NCI-H2081 (cell line): ENCODE measurements at places on chromosomes 7 and 10.

DNA sequence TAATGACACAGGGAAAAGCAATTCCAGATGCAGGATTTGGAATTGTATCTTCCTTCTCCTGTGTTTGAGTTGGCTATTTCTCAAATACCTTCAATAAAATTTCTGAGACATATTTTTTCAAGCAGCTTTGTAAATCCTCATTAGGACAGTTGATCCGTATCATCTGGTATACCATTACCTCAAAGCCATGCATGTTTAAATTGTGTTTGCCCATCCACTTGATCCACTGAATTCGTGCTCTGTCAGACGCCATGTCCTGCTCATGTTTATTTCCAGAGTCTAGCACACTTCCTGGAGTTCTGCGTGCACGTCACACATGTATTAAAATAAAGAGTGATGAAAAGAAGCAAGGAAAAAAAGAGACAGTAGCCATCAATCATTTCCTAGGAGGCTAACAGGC, 141.8 kb upstream of the CDC14C start:
- peak; percentile 87 for DNase-seq

- peak; percentile 98 for DNase-seq
Measured at GRCh38 chr7:149854611-149855360, 16.6 kb downstream of the ZNF862 start.

GRCh38 chr10:43111101-43111500, 27.1 kb upstream of the CSGALNACT2 start:
- no peak for DNase-seq

GRCh38 chr7:24378871-24379616, 95.1 kb downstream of the NPY start:
- no peak for DNase-seq

DNA sequence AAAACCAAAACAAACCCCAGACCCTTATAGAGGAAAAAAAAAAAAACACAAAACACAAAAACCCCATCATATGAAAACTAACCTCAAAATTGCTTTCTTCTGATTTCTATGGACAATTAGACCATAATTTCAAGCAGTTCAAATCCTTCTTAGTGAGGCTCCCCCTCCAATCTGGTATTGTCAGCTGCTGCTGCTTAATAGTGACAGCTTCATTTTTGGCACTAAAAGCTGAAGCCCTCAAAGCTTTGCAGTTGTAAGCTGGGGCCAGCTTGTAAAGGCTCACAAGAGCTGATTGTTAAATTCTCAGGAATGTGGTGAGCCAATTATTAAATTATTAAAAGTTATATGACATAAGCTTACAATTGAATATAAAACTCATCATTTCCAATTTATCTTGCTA, 21.9 kb downstream of the ATXN7L1 start:
- DNase-seq, result no peak

DNA sequence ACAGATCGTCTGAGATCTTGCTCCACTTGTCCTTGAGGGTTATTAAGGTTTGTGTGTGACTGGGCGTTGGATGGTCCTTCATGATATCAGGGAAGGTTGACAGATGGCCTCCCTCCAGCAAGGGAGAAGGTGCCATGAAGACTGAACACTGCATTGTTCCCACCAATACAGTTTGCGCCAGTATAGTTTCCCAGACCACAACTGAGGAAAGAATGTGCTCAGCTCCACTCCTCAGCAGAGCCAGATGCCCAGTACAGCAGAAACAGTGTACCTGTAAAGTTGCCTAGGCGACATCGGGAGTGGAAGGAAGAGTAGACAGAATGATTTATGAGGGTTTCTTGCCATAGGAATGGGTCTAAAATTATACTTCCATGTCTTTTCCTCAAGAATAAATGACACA, 137.5 kb downstream of the ST7 start:
- no peak for DNase-seq

DNA sequence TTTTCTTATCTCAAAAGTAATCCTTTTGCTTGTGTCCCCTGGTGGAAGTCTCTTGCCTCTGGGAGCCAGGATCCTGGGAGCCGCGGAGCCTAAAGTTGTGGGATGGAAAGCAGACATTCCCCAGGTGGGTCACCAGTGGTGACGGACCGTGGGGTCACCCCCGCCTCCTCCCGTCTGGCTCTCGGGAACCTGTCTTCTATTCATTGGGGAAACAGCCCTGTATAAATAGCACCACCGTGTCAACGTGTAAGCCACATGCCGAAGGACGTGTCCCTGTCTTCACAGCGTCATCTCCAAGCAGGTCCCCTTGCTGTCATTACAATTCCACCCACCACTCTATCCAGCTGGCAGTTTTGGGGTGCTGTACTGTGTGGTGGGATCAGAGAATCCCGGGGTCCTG, 87.5 kb downstream of the ELFN1 start:
- DNase-seq, result no peak

GRCh38 chr7:84248267-84248666, 53.7 kb upstream of the SEMA3A start:
- no peak for DNase-seq

GRCh38 chr7:147611431-147611830, 979.1 kb upstream of the C7orf33 start:
- peak; percentile 50 for DNase-seq

- DNase-seq, result no peak
Measured at GRCh38 chr10:92972066-92972870, 88.3 kb upstream of the CYP26C1 start.

DNA sequence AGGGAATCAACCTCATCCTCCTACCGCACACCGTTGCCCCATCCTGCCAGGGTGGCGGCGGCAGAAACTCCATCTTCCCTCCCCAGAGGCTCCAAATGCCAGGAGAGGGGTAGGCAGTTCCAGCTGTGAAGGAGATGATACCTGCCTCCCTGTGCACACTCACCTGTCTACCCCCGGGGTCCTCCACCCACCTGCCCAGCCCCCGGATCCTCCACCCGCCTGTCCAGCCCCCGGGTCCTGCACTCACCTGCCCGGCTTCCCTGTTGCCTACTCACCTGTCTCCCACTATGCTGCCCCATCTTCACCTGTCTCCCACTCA, 13.4 kb upstream of the DNAAF5 start:
- no peak for DNase-seq

DNA sequence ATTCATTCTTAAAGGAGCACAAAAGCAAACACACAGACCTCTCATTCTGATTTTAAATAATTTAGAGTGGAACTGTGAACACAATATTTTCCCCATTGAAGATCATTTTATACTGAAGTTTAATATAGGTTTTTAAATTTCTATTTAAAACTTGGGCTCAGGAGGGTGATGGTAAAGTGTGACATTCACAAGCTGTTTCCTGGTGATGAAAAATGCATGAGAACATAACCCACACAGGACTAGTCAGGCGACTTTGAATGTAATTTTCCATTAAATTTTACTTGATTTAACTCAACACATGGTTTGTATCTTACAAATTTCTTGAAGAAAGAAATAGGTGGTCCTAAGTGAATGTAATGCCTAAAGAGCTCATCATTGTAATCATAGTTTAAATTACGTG, 143.6 kb downstream of the CDK14 start:
- DNase-seq, result no peak

DNA sequence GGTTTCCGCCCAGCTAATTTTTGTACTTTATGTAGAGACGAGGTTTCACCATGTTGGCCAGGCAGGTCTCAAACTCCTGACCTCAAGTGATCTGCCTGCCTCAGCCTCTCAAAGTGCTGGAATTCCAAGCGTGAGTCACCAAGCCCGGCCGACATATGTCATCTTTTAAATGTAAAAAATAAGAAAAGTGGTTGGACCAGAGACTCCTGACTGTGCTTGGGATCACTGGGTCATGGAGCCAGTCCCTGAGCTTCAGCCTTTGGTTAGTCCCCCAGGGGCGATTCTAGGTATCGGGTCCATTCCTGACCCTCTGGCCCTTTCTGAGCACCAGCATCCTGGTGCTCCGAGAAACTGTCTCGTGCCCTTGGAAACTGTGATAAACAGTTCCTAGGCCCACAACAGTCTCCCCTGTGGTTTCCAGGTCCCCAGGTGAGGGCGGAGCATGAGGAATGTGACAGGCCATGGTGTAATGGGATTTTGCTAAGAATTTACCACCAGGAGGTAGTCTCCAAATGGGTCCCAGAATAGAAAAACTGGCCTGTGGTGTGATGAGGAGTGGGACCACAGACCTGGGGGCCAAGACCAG, 32.8 kb downstream of the UBTD1 start:
- DNase-seq, result no peak

- DNase-seq, result no peak
Measured at GRCh38 chr10:75865413-75866299, 434.2 kb downstream of the LRMDA start.

GRCh38 chr10:26446258-26446657, 8.1 kb downstream of the APBB1IP start:
- no peak for DNase-seq

GRCh38 chr10:241451-241850, 106.2 kb downstream of the ZMYND11 start:
- DNase-seq, result no peak

GRCh38 chr10:28281726-28282315, 21.0 kb downstream of the MPP7 start:
- DNase-seq, result no peak

DNA sequence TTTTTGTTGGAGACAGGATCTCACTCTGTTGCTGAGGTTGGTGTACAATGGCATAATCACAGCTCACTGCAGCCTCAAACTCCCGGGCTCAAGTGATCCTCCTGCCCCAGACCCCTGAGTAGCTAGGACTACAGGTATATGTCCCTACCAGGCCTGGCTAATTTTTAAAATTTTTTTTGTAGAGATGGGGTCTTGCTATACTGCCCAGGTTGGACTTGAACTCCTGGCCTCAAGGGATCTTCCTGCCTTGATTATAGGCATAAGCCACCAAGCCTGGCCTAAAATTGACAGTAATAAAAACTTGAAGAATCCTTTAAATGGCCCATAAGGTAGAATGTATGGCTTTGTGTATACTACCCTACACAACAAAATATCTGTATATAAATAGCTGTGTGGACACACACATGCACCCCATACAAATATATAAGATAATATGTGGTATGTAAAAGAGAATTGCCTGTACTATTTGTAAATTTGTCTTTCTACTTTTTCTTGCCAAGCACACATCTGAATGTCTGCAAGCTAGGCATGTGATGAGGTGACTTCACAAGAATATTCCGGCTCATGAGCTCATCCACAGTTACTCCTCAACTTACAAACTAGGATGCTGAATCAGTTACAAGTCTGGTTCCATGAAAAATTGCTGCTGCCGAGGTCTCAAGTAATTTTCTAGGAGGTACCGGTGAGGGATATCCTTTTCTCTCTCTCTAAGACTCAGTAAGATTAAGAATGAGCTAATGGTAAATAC, 26.6 kb downstream of the POLR3A start:
- DNase-seq, result no peak

DNA sequence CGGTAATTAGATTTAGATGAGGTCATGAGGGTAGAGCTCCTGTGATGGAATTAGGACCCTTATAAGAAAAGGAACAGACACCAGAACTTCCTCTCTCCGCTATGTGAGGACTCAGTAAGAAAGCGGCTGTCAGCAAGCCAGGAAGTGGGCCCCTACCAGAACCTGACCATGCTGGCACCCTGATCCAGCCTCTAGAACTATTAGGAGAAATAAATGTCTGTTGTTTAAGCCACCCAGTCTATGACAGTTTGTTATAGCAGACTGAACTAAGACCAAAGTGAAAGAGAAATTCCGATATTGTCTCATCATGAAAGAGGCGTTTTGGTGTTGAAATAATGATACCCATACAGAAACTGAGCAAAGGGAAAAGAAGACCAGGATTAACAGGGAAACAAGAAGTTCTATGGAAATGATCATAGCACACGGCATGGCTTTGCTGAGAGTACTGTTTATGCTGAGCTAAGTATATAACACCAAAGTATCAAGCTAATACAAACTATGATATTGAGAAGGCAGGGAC, 9.2 kb downstream of the CLEC2L start:
- DNase-seq, result no peak

- no peak for DNase-seq
Measured at GRCh38 chr7:150938566-150938965, 39.6 kb downstream of the KCNH2 start.

GRCh38 chr7:11193888-11194287, 220.2 kb downstream of the PHF14 start:
- DNase-seq, result no peak

GRCh38 chr7:127616724-127617123, 1.2 kb downstream of the PAX4 start:
- no peak for DNase-seq

- no peak for DNase-seq
Measured at GRCh38 chr7:70353330-70353945, 755.2 kb downstream of the AUTS2 start.

DNA sequence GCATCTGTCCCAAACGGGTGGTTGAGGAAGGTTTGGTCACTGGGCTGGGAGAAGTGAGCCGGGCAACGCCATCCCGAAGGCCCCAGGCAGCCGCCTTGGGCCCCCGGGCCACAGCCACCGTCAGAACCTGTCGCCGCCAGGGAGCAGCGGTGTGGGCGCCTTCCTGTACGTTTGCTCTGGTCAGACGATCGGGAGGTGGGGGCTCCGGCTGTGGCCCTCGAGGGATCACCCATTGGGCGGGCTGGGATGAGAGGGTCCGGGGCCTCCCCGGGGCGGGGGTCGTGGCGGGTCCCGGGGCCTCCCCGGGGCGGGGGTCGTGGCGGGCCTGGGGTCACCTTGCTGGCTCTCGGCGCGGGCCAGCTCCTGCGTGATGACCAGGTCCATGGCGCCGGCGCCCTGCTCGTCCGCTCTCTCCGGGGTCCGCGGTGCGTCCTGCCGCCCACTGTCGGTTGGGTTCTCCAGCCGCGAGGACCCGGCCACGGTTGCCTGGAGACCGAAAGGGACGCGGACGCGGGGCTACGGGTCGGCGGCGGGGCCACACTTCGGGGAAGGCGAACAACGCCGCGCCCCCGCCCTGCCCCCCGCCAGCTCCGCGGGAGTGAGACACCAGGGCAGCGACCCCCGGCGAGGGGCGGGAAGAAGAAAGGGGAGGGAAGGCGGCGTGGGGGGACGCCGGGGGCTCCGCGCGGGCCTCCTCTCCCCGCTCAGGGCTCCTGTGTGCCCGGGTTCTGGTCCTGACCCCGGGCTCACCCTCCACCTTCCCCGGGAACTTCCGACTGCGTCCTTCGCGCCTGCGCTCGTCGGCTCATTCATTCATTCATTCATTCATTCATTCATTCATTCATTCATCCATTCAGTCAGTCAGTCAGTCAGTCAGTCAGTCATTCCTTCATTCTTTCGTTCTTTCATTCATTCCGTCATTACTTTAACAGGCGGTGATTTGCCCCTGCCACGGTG, at the start of gene CFAP46:
TSS of gene CFAP46 (minus strand) at position 470 of the 957 bp plus-strand sequence. CDS start at position 384, 86 bp downstream.
- no peak for DNase-seq

- no peak for DNase-seq
Measured at GRCh38 chr7:67391168-67391567, 394.5 kb downstream of the TYW1 start.

DNA sequence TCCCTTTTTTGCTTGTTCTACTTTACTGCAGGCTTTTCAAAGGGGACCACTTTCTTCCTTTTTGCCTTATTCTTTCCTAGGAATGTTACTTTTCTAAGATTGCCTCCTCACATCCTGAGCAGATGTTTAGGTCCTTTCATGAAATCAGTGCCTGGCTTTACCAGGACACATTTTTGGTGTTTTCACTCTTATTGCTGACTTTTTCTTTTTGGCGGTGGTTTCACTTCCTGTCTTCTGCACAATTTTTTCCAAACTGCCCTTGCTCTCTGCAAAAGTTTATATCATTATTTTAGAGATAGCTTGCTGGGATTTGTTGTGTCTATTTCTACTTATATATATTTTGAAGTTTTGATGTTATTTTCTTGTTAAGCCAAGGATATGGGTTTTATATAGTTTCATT, 332.2 kb upstream of the MTPN start:
- DNase-seq, result no peak

GRCh38 chr10:69641261-69641980, 11.4 kb downstream of the FAM241B start:
- DNase-seq, result no peak
